ENCODE measurements at places on chromosomes 3 and 15.

- H3K27me3 ChIP-seq = peaks cover 5% of the 10 kb centered on the region
- no peaks in the 10 kb centered on the region for H3K4me1 ChIP-seq
- no peak for DNase-seq
- H3K27ac ChIP-seq = no peak overlapping the region
- H3K36me3 ChIP-seq = no peaks in the 10 kb centered on the region
- H3K4me3 ChIP-seq = no peak overlapping the region
These were observed 66.0 kb downstream of the KBTBD8 start for GRCh38 chr3:67064105-67064504.

GRCh38 chr3:154690413-154690812, 260.4 kb upstream of the GPR149 start:
- H3K27me3 ChIP-seq = no peaks in the 10 kb centered on the region
- H3K4me3 ChIP-seq = no peak overlapping the region
- H3K4me1 ChIP-seq = no peaks in the 10 kb centered on the region
- no peaks in the 10 kb centered on the region for H3K36me3 ChIP-seq
- H3K27ac ChIP-seq = no peak overlapping the region

DNA sequence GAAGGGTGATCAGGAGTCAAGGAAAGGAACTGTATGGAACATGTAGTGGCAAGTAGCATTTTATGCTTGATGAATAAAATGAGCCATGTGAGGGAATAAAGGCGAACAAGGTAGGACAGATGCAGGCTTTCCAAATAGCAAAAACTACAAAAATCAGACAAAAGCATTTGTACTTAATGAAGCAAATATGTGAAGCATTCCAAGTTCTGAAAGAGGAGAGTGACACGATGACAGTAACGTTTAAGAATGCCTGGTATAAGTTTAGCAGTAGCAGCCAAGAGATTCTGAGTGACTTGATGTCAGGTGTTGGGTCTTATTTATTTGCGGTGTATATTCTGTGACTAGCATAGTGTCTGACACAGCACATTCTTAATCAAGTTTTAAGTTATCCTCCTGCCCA, 408.2 kb upstream of the RASGRP1 start:
- no peak overlapping the region for H3K27ac ChIP-seq
- DNase-seq = no peak
- no peaks in the 10 kb centered on the region for H3K36me3 ChIP-seq
- no peaks in the 10 kb centered on the region for H3K4me1 ChIP-seq
- H3K4me3 ChIP-seq = no peak overlapping the region

GRCh38 chr3:99686469-99686868, 48.1 kb downstream of the COL8A1 start:
- H3K4me3 ChIP-seq = no peak overlapping the region
- peaks cover 8% of the 10 kb centered on the region for H3K27me3 ChIP-seq
- no peak for DNase-seq
- no peaks in the 10 kb centered on the region for H3K36me3 ChIP-seq
- no peak overlapping the region for H3K27ac ChIP-seq
